GM23248 (cell line): ENCODE measurements at places on chromosomes 7 and 10. TPM values are rescaled to one million over a fixed set of nuclear protein-coding genes. Genes with fewer than 3 reads are reported as not detected.
A peak's percentile ranks its signal among the peaks of the same experiment; 100 is the strongest.

Gene SPAG6
- total RNA-seq = not detected in 2 replicates

DNA sequence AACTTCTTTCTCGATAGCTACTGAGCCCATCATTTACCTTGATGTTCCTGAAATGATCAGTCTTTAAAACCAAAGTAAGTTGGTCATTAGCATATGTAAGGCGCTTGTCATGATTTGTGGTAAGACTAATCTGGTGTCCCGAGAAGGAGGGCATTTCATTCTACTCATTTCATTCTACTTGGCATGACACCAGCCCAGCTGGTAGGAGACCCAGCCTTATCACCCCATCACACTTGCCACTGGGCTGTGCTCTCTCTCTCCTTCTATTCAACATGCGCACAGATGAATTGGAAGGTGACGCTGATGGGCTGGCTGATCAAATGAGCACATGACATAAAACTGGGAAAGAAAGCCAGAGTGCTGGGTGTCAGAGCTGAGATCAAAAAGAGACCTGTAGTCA lies 65.7 kb downstream of the CRTAC1 start:
- DNase-seq = no peak
- H3K27me3 ChIP-seq = peaks cover 4% of the 10 kb centered on the region
- no peak overlapping the region for H3K27ac ChIP-seq

GRCh38 chr10:130409331-130409730 lies 273.1 kb downstream of the GLRX3 start:
- H3K27me3 ChIP-seq = no peaks in the 10 kb centered on the region
- H3K4me1 ChIP-seq = no peaks in the 10 kb centered on the region
- DNase-seq = no peak
- H3K27ac ChIP-seq = no peak overlapping the region
- H3K4me3 ChIP-seq = no peak overlapping the region

Gene ABCB4
- 0.43 and 0.51 TPM in 2 replicates for total RNA-seq

Gene PTN
- 8.1 and 8.3 TPM in 2 replicates for total RNA-seq

Gene TRIM50
- not detected in 2 replicates for total RNA-seq

DNA sequence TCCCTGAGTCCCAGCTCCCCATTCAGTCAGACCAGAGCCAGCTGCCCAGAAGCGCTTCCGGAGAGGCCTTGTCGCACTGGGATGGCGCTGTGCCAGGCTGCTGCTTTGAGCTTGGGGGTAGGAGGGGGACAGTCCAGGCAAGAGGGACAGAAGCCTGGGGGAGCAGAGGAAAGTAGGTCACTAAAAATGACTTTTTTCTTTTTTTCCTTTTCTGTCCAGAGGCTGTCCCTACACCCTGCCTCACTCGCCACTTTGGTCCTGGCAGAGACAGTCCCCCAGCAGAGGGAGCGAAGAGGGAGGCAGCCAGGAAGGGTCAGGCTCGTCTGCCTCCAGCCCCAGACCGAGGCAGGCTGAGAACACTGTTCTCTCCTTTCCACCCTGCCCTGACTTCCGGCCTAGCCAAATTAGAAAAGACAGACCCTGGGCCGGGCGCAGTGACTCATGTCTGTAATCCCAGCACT lies 15.8 kb upstream of the TRIM8 start:
- no peak overlapping the region for H3K4me3 ChIP-seq
- H3K27me3 ChIP-seq = no peaks in the 10 kb centered on the region
- DNase-seq = peak; percentile 53
- peaks cover 67% of the 10 kb centered on the region for H3K4me1 ChIP-seq
- H3K27ac ChIP-seq = peak overlapping the region; percentile 88

- no peaks in the 10 kb centered on the region for H3K4me1 ChIP-seq
- no peaks in the 10 kb centered on the region for H3K36me3 ChIP-seq
- DNase-seq = no peak
- H3K4me3 ChIP-seq = no peak overlapping the region
- H3K27ac ChIP-seq = no peak overlapping the region
- peaks cover 52% of the 10 kb centered on the region for H3K27me3 ChIP-seq
Observed at GRCh38 chr10:92693534-92693893, 3.8 kb downstream of the HHEX start.

Gene ABHD11
- 8.9 and 20.8 TPM in 2 replicates for total RNA-seq

DNA sequence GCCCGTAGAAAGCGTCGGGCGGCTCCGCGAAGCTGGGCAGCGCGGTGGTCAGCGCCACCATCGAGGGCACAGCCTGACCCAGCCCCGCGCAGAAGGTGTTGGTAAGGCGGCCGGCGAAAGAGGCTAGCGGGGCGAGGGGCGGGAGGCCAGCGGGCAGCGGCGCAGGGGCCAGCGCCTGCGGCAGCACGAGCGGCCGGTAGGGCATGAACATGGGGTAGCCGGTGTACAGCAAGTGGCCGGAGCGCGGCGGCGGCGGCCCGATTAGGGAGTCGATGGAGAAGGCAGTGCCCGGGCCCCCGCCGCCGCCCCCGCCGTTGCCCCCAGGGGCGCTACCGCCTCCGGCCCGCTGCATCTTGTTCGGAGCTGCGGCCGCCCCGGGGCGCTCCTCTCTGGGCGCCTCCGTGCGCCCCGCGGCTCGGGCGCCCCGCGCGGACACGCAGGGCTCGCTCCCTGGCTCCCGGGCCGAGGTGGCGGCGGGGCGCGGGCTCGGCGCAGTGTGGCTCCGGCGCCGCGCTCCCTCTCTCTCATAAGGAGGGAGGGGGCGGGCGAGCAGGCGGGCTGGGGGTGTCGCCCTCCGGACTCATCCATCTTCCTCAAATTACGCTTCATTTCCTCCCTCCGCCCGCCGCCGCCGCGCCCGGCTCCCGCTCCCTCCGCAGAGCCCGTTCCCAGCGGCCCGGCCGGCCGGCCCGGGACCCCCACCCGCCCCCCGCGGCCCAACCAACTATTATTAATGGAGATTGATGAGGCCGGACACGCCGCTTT lies at the start of gene GBX1:
TSS of gene GBX1 (minus strand) at position 498 of the 765 bp plus-strand sequence. CDS start at position 352, 146 bp downstream.
- H3K27me3 ChIP-seq = peaks cover 76% of the 10 kb centered on the region
- H3K36me3 ChIP-seq = no peaks in the 10 kb centered on the region
- DNase-seq = peak; percentile 48
- H3K4me1 ChIP-seq = no peaks in the 10 kb centered on the region

Gene ASB10
- total RNA-seq = not detected in 2 replicates

- peak; percentile 63 for DNase-seq
- no peaks in the 10 kb centered on the region for H3K27me3 ChIP-seq
- H3K27ac ChIP-seq = peak overlapping the region; percentile 87
- no peaks in the 10 kb centered on the region for H3K36me3 ChIP-seq
Observed at GRCh38 chr10:74929197-74929596, 102.8 kb downstream of the KAT6B start.

Gene GATAD1
- 20.1 and 21.4 TPM in 2 replicates for total RNA-seq

Gene CCDC7
- 2.2 and 19.1 TPM in 2 replicates for total RNA-seq

Gene SPDYE8
- total RNA-seq = not detected in 2 replicates

GRCh38 chr7:64887756-64888508 lies 15.1 kb upstream of the ZNF273 start:
- DNase-seq = no peak
- H3K27ac ChIP-seq = no peak overlapping the region
- H3K36me3 ChIP-seq = no peaks in the 10 kb centered on the region

GRCh38 chr7:25953859-25954258 lies 198.1 kb upstream of the NFE2L3 start:
- no peak overlapping the region for H3K27ac ChIP-seq
- H3K27me3 ChIP-seq = peaks cover 3% of the 10 kb centered on the region; the same call in 1 of the 2 replicates
- peaks cover 4% of the 10 kb centered on the region; the same call in 1 of the 2 replicates for H3K4me1 ChIP-seq
- no peaks in the 10 kb centered on the region for H3K36me3 ChIP-seq

DNA sequence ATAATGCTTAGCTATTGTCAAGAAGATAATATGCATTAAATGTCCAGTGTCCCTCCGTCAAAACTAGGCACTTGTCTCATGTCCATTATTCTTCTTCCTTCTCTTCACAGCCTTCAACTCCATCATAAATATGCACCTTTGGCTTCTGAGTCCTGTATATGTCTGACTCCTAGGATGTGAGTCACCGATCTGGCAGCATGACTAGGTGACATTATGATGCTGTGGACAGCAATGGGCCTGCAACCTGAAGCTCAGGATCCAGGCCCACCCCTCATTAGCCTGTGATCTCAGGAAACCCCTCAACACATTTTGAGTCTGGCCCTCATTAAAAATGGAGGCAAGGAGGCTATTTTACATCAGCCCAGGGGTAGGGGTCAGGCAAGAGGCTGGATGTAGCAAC lies 362.5 kb upstream of the ZMIZ1 start:
- H3K4me3 ChIP-seq = no peak overlapping the region
- H3K36me3 ChIP-seq = no peaks in the 10 kb centered on the region
- peak; percentile 71 for DNase-seq
- H3K4me1 ChIP-seq = peaks cover 13% of the 10 kb centered on the region
- no peaks in the 10 kb centered on the region for H3K27me3 ChIP-seq
- no peak overlapping the region for H3K27ac ChIP-seq

DNA sequence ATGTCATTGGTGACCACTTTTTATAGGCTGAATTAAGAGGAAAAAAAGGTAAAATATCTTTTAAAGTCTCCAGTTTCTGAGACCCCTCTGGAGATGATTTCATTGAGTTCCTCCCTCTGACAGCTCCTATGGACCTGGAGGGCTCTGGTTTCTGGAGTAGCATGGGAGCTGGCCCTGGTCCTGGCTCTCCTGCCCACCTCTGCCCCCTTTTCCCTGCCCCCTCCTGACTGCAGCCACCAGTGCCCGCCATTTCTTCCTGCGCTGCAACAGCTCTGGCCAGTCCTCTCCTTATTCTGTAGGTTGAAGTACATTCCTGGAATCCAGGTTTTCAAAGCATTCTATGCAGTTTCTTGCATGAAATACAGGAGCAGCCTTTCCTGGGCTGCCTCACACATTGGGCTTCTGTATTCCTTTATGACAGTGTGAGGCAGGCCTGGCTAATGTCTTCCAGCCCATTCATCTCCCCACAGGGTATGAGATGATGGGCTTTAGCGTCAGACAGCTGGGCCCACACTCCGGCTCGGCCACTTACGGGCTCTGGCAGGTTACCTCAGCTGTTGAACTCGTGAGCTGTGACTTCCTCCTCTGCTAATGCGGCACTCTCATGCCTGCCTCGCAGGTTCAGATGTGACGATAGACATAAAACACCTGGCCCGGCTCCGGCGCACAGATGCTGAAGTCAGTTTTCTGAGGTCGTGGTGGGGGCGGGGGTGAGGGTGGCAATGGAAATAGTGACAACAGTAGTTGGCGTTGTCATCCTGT lies 101.7 kb downstream of the MGMT start:
- no peaks in the 10 kb centered on the region for H3K27me3 ChIP-seq
- no peak overlapping the region for H3K27ac ChIP-seq
- DNase-seq = no peak
- no peaks in the 10 kb centered on the region for H3K36me3 ChIP-seq
- no peak overlapping the region for H3K4me3 ChIP-seq
- H3K4me1 ChIP-seq = no peaks in the 10 kb centered on the region

GRCh38 chr7:24877790-24878311 lies 102.1 kb downstream of the OSBPL3 start:
- peaks cover 8% of the 10 kb centered on the region for H3K4me1 ChIP-seq
- no peaks in the 10 kb centered on the region for H3K36me3 ChIP-seq
- peak; percentile 34 for DNase-seq
- no peak overlapping the region for H3K4me3 ChIP-seq
- no peaks in the 10 kb centered on the region for H3K27me3 ChIP-seq

GRCh38 chr10:125599194-125599593 lies 83.8 kb downstream of the TEX36 start:
- H3K27me3 ChIP-seq = 0 out of 2 replicates have a peak, but pooled peaks cover under 1% of the 10 kb centered on the region
- no peak for DNase-seq
- H3K4me3 ChIP-seq = no peak overlapping the region
- H3K4me1 ChIP-seq = no peaks in the 10 kb centered on the region
- H3K27ac ChIP-seq = no peak overlapping the region

DNA sequence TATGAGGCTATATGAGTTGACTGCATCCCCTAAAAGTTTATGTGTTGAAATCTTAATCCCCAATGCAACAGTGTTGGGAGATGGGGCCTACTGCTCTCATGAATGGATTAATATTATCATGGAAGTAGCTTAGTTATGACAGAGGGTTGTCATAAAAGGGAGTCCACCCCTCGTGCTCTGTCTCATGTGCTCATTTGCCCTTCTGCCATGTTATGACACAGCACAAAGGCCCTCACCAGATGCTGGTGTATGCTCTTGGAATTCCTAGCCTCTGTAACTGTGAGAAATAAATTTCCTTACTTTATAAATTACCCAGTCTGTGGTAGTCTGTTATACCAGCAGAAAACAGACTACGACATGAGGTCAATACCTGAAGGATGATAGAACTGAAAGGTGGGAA lies 17.6 kb upstream of the PANK1 start:
- H3K36me3 ChIP-seq = no peaks in the 10 kb centered on the region
- H3K4me3 ChIP-seq = no peak overlapping the region
- peaks cover 17% of the 10 kb centered on the region for H3K4me1 ChIP-seq
- no peak overlapping the region for H3K27ac ChIP-seq
- no peaks in the 10 kb centered on the region for H3K27me3 ChIP-seq

GRCh38 chr7:123972045-123972444 lies 47.0 kb downstream of the SPAM1 start:
- DNase-seq = no peak
- no peaks in the 10 kb centered on the region for H3K4me1 ChIP-seq
- H3K27ac ChIP-seq = no peak overlapping the region

DNA sequence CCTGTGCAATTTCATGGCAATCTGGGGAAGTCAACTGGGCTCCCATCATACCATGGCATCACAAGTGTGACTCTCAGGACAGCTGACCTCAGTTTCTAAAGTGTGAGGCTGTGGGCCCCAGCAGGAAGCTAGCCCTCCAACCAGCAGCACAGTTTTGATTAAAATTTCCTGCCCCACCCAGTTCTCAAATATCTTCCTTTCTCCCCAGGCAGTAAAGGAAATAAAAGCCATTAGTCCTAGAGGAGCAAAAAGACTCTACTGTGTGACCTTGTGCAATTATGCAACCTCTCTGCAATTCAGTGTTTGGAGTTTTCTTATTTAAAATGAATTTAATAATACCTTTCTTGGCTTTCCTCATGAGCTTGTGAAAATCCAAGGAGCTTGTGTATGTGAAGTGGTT lies 143.1 kb upstream of the CDCA7L start:
- H3K27me3 ChIP-seq = no peaks in the 10 kb centered on the region
- H3K27ac ChIP-seq = no peak overlapping the region

Gene NUTM2A
- total RNA-seq = 0.11 and 1.0 TPM in 2 replicates

Gene CNPY1
- not detected in 2 replicates for total RNA-seq

DNA sequence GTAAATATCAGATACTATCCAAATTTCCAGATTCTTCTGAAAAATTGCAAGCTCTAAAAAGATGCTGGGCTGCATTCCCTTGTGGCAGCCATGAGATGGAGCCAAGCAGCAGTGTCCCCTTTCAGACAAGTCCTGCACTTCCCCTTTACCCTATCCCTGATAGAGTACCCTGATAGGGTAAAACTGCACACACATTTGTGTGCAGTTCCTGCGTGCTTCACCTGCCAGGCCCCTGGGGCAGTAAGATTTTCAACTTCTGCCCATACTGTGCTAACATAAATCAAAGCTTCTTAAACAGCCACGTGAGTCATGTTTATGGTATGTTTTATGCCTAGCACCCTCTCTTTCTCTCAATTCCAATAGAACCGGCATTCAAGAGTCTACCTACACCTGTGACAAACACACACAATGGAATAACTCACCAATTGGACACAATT lies 52.2 kb downstream of the IFIT5 start:
- DNase-seq = peak; percentile 60
- H3K27me3 ChIP-seq = no peaks in the 10 kb centered on the region
- H3K27ac ChIP-seq = no peak overlapping the region
- no peaks in the 10 kb centered on the region for H3K36me3 ChIP-seq
- peaks cover 8% of the 10 kb centered on the region for H3K4me1 ChIP-seq

- no peak overlapping the region for H3K27ac ChIP-seq
- H3K36me3 ChIP-seq = no peaks in the 10 kb centered on the region
- no peak overlapping the region for H3K4me3 ChIP-seq
- H3K27me3 ChIP-seq = no peaks in the 10 kb centered on the region
Observed at GRCh38 chr10:66958466-66958865, 32.6 kb downstream of the LRRTM3 start.
